ENCODE measurements at places on chromosomes 12 and 14.

GRCh38 chr12:102659200-102659911 lies 179.0 kb upstream of the IGF1 start:
- DNase-seq = no peak

DNA sequence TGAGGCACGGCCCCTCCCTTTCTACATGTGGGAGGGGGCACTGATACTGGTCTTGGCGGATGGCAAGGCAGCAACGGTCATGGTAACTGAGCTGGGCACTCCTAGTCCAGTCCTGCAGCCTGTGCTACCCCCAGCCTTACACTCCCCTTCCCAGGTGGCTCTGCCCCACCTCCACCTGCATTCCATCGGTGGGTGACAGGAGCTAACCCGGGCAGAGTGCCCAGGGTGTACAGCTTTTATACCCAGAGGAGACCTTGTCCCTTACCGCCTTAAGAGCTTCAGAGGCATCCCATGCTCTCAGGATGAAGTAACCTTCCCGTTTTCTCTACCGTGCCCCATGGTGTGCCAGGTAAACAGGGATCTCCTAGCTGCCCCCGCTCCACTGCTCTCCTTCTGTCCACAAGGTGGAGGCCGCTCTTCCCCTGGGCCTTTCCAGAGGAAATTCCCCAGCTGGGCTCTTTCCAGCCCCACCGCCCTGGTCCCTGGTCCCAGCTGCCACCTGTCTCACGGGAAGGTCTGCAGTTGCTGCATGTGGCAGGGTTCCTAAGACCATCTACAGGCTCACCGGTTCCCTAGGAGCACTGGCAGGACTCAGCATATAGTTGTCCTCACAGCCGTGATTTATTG lies 20.5 kb downstream of the BRI3BP start:
- DNase-seq = no peak

DNA sequence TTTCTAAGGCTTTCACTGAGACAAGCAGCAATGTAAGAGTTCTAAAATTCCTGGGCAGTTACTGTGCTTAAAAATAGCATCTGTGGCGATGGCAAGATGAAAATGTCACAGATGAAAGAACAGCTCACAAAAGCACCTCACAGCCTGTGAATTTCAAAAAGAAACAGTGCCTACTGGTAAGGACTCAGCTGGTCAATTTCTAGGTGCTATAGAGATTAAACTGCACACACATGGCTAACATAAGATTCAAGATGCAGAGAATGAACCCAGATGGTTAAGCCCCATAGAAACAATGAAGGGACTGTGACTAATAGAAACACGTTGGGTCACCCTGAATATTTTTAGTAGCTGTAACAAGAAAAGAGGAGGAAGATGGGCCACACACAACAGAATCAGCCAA lies 12.0 kb upstream of the IL26 start:
- no peak for DNase-seq

DNA sequence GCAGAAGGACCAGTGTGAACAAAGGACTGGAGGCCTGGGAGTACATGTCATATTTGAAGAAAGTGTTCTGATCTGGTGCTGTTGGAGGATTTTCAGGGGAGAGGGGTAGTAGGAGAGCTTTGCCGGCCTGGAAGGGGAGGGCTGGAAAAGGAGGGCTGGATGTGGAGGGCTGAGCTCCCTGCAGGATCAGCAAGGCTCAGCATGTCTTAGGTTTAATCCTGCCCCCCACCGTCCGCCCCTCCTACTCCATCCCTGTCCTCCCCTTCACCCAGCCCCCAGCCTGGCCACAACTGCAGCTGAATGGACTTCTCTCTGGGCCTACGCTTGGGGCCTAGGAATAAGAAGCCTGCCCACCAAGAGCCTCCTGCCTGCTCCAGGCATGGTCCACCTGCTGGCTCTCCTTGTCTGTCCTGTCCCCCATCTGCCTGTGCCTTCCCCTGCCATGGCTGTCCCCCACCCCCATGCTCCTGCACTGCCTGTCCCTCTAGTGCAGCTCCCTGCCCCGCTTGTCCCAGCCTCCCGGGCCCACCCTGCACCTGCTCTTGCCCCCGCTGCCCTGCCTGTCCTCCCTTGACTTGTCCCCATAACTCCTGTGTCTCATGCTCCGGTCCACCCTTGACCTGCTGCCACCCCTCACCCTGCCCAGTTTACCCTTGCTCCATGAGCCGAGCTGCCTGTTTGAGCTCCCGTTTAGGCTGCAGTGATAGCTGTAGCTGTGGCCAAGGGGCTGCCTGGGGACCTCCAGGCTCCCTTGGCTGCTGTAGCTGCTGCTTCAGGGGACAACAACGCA lies 9.8 kb upstream of the RARG start:
- no peak for DNase-seq

DNA sequence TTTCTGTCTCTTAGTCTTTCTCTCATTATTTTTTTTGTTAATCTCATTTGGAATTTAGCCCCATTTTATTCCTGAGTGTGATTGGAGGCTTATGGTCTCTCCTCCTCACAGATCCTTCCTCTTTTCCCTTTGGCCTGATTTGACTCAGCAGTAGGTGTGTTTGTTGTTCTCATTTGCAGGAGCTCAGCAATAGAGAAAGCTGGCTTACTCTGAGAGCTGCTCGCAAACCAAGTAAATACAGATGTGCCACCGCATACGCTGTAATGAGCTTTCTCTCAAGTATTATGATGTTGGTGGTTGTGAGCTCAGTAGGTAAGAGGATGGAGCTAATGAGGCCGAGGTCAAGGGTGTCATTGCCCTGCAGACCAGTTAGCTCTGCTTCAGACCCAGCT lies 206.5 kb downstream of the ETV6 start:
- no peak for DNase-seq

DNA sequence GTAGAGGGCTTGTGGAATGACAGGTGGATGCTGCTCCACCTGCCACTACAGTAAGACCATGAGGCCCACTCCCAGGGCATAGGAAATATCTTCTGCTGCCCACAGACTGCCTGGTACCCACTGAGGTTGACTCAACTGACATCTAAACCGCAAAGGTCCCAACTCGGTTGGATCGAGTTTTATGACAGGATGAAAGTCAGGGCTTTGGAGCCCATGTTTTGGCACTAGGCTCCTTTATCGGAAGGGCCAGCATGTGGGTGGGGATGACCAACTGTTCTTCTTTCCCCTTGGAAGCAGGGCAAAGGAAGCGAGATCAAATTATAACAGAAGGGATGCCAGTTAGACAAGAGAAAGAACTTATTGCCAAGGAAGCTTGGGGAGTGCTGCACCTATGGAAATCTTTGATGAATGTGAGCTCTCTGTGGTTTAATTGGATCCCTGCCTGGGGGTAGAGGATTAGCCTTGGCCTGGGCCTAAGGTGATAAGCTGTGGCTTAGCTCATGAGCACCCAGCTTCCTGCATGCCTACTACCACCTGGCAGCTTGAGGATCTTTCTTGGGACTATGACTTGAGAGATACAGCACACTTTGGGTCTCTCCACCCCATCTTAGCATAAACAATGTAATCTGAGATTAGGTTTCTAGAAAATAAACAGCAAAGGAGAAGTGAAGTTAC lies 121.8 kb downstream of the KCNA5 start:
- DNase-seq = no peak

DNA sequence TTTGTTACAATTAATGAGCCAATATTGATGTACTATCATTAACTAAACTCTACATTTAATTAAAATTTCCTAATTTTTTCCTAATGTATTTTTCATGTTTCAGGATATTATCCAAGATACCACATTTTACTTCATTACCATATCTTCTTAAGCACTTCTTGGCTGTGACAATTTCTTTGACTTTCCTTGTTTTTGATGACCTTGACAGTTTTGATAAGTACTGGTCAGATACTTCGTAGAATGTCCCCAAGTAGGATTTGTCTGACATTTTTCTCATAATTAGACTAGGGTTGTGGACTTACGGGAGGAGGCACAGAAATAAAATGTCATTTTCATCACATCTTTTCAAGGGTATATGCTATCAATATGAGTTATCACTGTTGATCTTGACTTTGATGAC lies 700.9 kb downstream of the BCL11B start:
- DNase-seq = no peak

DNA sequence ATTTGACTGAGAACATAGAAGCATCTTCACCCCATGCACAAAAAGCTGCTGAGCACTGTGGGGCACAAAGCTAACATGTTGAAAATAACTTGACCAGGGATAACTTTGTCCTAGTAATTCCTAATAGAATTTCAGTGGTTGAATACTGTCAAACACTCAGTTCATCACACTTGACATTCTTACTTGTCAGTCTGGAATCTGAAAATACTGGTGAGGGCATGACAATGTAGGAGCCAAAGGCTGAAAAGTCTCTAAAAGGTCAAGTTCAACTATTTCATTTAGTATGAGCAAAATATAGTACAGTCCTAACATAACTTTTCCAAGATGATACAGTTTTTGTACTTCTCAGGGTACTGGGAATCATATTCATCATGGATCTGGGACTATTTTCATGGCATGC lies 504.4 kb upstream of the LMO3 start:
- no peak for DNase-seq

- DNase-seq = no peak
Observed at GRCh38 chr12:88842314-88842713, 262.0 kb upstream of the KITLG start.

DNA sequence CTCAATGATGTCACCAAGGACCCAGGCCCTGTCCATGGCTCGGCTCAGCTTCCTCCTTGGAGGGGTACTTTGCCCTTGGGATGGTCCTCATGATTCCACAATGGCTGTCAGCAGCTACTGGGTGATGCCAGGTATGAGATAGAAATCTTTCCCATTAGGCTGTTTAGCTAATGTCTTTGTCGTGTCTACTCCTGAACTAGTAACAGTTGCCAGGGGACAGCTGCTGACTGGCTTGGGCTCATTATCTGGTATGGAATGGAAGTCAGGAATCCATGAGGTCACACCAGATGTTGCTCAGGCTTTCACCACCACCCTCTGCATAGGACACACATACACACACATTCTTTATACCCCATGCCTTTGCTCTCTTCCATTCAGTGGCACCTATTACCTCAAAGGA lies 9.2 kb downstream of the PRPH start:
- no peak for DNase-seq

GRCh38 chr12:43898474-43898873 lies 62.6 kb downstream of the TMEM117 start:
- no peak for DNase-seq

- DNase-seq = no peak
Observed at GRCh38 chr12:113891167-113891692, 74.9 kb downstream of the RBM19 start.
